Astrocyte (in vitro differentiated cells and primary cell): ENCODE measurements at places on chromosomes 5 and 9. TPM values are rescaled to one million over a fixed set of nuclear protein-coding genes. Genes with fewer than 3 reads are reported as not detected.

The ARHGEF39 gene
- 0.53 and 1.0 TPM in 2 replicates for total RNA-seq

- no peaks in the 10 kb centered on the region for H3K4me1 ChIP-seq
- H3K27me3 ChIP-seq = no peaks in the 10 kb centered on the region
- H3K36me3 ChIP-seq = no peaks in the 10 kb centered on the region
- no peak for DNase-seq
- no peak overlapping the region for H3K27ac ChIP-seq
- H3K4me3 ChIP-seq = no peak overlapping the region
Observed at GRCh38 chr5:66255714-66256113, 111.6 kb downstream of the SREK1 start.

The ALDH1A1 gene
- 1.5 and 2.1 TPM in 2 replicates for total RNA-seq

The KCNIP1 gene
- 0.45 and 0.60 TPM in 2 replicates for total RNA-seq

The PITX1 gene
- total RNA-seq = 0.52 TPM in 1 of 2 replicates, not detected in the other

DNA sequence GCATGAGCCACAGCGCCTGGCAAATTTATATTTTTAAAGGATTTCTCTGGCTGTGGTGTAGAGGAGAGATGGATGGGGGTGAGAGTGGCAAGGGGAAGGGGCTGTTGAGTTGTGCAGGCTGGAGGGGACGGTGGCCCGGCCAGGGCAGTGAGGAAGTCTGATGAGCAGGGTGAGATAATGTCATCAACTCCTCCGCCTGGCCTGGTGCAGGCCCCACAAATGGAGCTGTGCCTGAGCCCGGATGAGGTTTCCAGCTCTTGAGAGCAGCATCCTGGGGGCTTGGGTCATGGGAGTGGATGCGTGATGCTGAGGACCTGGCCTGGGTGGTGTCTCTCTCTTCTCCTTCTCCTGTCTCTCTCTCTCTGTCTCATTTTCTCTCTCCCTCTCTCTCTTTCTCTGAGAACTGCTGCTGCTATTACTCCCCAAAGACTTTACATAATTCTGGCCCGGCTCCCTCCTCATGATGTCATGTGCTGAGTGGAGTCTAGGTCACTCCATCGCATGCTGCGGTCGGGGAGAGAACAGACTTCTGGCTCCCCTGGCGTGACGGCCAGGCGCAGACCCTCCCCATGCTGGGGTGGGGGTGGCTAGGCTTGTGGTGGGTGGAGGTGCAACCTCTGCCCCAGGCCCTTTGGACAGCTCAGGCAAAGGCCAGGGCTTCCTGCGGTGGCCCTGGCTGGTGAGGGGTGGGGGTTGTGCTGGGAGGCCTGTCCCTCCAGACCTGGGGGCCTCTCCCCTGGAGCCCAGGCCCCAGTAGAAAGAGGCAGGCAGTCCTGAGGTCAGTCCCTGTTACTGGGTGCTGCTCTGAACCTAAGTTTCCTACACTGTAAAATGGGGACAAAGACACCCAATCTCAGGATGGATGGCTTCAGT, 26.4 kb downstream of the FGF18 start:
- no peak overlapping the region for H3K27ac ChIP-seq
- no peaks in the 10 kb centered on the region for H3K27me3 ChIP-seq
- no peaks in the 10 kb centered on the region for H3K36me3 ChIP-seq
- H3K4me3 ChIP-seq = no peak overlapping the region
- peaks cover 15% of the 10 kb centered on the region for H3K4me1 ChIP-seq

DNA sequence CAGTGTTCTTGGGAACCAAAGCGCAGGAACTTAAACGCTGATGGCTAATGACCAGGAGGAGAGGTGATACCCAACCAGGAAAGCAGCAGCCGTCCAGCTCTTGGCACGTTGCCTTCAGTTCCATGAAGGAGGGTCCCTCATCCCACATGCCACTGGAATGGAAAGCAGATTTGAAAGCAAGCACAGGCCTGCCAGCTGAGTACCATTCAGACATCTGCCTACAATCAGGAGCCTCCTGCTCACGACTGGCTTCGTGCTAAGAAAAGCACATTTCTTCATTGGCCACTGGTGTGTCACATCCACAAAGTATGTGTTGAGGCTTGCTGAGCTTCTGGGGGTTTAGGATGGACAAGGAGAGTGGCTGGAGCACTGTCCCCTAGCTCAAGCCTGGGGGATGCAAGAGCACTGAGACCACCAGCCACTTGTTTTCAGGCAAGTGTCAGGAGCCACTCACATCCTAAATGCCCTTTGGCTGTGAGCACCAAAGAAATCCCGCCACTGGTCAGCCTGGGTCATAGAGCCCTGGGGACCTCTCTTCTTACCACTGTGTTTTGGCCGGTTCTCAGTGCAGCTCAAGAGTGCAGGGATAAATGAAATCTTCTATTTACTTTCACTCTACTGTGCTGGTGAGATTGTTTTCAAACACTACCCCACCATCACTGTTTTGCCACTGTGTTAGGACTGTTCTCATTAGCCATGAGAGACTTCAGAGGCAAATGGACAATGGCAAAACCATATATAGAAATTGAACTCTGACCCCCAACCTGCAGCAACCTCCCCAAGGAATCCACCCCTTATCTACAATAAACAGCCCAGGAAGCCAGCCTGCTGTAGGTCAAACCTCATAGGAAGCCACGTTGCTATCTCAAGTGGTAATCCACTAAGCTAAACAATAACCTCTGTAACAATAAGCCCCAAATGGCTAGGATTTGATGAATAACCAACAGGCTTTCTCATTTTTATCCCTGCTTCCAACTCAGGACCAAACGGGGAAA, 58.3 kb downstream of the MTX3 start:
- no peak overlapping the region for H3K4me3 ChIP-seq
- H3K4me1 ChIP-seq = no peaks in the 10 kb centered on the region
- H3K27ac ChIP-seq = no peak overlapping the region
- no peaks in the 10 kb centered on the region for H3K27me3 ChIP-seq
- no peaks in the 10 kb centered on the region for H3K36me3 ChIP-seq
- DNase-seq = no peak

The SPATA31C1 gene
- not detected in 2 replicates for total RNA-seq

GRCh38 chr5:116038817-116039216, 6.5 kb downstream of the ARL14EPL start:
- no peaks in the 10 kb centered on the region for H3K36me3 ChIP-seq
- H3K27me3 ChIP-seq = no peaks in the 10 kb centered on the region
- no peaks in the 10 kb centered on the region for H3K4me1 ChIP-seq
- H3K4me3 ChIP-seq = no peak overlapping the region
- no peak for DNase-seq

- no peak for DNase-seq
- no peak overlapping the region for H3K27ac ChIP-seq
- no peaks in the 10 kb centered on the region for H3K27me3 ChIP-seq
- no peak overlapping the region for H3K4me3 ChIP-seq
Observed at GRCh38 chr5:125506124-125506523, 759.7 kb upstream of the ZNF608 start.

DNA sequence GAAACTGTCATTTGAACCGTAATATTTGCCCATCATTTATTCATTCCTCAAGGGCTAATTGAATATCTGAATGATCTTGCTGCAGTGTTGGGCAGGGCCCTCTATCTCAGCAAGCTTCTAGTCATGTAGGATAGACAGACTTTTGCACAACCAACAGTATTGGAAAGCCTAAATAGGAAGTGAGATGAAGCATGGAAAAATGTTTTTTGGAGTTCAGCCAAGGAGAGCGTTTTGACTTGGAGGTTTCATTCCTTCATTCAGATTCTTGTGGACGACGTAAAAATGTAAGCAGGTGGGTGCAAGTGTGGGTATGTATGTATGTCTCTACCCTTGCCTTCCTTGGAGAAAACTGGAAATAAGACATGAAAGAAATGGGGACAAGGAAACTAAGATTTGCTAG, 15.5 kb downstream of the DAPK1 start:
- no peak for DNase-seq
- peaks cover 3% of the 10 kb centered on the region for H3K27me3 ChIP-seq
- H3K4me3 ChIP-seq = no peak overlapping the region
- no peaks in the 10 kb centered on the region for H3K4me1 ChIP-seq
- H3K36me3 ChIP-seq = no peaks in the 10 kb centered on the region

DNA sequence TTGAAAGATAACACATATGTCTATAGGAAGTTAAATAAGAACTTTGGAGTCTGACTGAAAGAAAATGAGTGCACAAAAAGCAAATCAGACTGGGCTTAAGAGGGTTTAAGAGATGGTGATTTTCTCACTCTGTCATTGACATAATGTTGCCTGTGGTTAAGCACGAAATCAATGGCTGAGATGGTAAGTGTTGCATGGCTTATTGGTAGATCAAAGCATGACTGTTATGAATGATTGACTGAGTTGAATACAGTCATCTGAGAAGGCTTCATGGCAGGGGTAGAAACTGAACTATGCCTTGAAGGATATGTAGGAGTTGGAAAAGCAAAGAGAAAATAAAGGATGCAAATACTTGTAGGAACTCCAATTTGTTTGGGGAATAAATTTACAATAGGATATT, 136.6 kb downstream of the PLPPR1 start:
- no peak overlapping the region for H3K4me3 ChIP-seq
- H3K27me3 ChIP-seq = no peaks in the 10 kb centered on the region
- no peaks in the 10 kb centered on the region for H3K4me1 ChIP-seq
- DNase-seq = no peak
- no peaks in the 10 kb centered on the region for H3K36me3 ChIP-seq

DNA sequence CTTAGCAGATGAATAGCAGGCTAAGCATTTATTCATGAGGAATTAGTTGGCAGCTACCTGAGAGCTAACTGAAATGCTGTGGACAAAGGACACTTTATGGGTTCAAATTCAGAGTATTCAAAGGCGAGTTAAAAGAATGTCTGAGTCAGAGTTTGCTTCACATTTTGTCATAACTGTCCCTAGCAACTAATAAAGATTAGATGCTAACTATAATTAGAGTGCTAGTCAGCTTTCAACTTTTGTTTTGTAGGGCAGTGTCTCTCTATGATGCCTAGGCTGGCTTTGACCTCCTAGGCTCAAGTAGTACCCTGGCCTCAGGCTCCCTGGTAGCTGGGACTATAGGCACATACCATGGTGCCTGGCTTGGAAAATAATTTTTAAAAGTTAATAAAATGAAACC, 4.6 kb downstream of the SMC5 start:
- H3K36me3 ChIP-seq = peaks cover 41% of the 10 kb centered on the region
- DNase-seq = peak; percentile 73
- peak overlapping the region; percentile 74 for H3K27ac ChIP-seq
- H3K27me3 ChIP-seq = no peaks in the 10 kb centered on the region
- no peak overlapping the region for H3K4me3 ChIP-seq

The CAVIN4 gene
- 4.2 and 6.0 TPM in 2 replicates for total RNA-seq

GRCh38 chr9:113892861-113893491, 16.9 kb downstream of the ZNF618 start:
- DNase-seq = no peak
- no peaks in the 10 kb centered on the region for H3K27me3 ChIP-seq
- no peaks in the 10 kb centered on the region for H3K4me1 ChIP-seq
- H3K4me3 ChIP-seq = no peak overlapping the region
- no peak overlapping the region for H3K27ac ChIP-seq
- no peaks in the 10 kb centered on the region for H3K36me3 ChIP-seq

- peaks cover 59% of the 10 kb centered on the region for H3K36me3 ChIP-seq
- H3K4me1 ChIP-seq = no peaks in the 10 kb centered on the region
- H3K27me3 ChIP-seq = no peaks in the 10 kb centered on the region
- H3K4me3 ChIP-seq = no peak overlapping the region
- no peak for DNase-seq
- no peak overlapping the region for H3K27ac ChIP-seq
Observed at GRCh38 chr5:16757989-16758501, 141.2 kb upstream of the RETREG1 start.

DNA sequence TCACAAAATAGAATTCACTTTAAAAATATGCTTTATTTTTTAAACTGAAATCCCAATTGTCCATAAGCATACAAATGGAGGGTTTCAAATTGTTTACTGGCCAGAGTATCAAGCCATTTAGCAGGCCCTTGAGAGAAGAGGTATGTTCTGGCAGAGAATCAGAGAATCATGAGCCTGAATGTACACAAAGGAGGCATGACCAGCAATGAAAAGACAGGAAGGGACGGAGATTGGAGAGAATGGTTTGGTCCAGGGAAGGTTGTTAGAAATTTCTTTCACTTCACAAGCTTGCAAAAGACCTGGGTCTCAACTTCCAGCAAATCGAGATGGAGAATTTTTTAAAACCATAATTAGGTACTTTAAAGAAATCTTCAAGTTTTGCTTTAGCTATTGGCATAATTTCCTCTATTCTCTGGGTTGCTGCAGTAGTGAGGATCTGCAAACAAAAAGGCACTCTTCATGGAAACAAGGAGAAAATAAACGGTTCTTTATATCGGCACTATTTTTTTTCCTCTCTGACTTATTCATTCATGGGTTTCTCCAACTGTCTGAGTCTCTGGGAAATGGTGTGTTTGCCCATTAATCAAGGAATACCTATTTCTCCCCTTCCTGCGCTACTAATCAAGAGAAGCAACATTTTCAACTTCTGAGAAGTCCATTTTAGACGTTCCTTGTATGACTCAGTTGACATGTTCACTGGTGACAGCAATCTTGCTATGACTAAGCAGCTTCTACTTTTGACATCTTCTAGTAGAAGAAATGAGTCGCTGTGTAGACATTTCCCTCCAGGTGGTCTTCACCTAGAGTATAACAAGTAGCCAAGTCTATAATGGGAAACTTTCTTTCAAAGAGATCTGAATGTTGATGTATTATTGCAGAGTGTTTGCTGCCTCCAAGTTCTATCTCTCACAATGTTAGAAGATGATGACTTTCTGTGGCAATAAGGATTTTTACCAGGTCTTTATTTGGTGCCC, 23.1 kb upstream of the ERCC6L2 start:
- H3K27me3 ChIP-seq = no peaks in the 10 kb centered on the region
- H3K4me3 ChIP-seq = no peak overlapping the region
- peaks cover 14% of the 10 kb centered on the region for H3K4me1 ChIP-seq
- H3K27ac ChIP-seq = no peak overlapping the region

The ASS1 gene
- total RNA-seq = 117 and 182 TPM in 2 replicates

- no peak overlapping the region for H3K4me3 ChIP-seq
- H3K27ac ChIP-seq = no peak overlapping the region
- no peak for DNase-seq
- H3K4me1 ChIP-seq = no peaks in the 10 kb centered on the region
- no peaks in the 10 kb centered on the region for H3K36me3 ChIP-seq
Observed at GRCh38 chr5:161535762-161536161, 10.8 kb downstream of the GABRB2 start.

The CEP72 gene
- total RNA-seq = 7.0 and 7.5 TPM in 2 replicates

- H3K27ac ChIP-seq = no peak overlapping the region
- no peak for DNase-seq
- H3K4me3 ChIP-seq = no peak overlapping the region
Observed at GRCh38 chr9:122118343-122119165, 25.4 kb upstream of the TTLL11 start.

- no peak overlapping the region for H3K4me3 ChIP-seq
- no peak for DNase-seq
- H3K36me3 ChIP-seq = no peaks in the 10 kb centered on the region
- no peaks in the 10 kb centered on the region for H3K4me1 ChIP-seq
- H3K27me3 ChIP-seq = no peaks in the 10 kb centered on the region
- H3K27ac ChIP-seq = no peak overlapping the region
Observed at GRCh38 chr9:61670616-61671015, 480.8 kb downstream of the SPATA31A7 start.

GRCh38 chr5:81855591-81855990, 104.7 kb upstream of the SSBP2 start:
- no peak for DNase-seq
- H3K27ac ChIP-seq = no peak overlapping the region
- H3K4me3 ChIP-seq = no peak overlapping the region
- no peaks in the 10 kb centered on the region for H3K27me3 ChIP-seq
- H3K4me1 ChIP-seq = peaks cover 17% of the 10 kb centered on the region

GRCh38 chr9:115022760-115023434, 92.5 kb upstream of the TNFSF8 start:
- H3K36me3 ChIP-seq = peaks cover 42% of the 10 kb centered on the region
- no peaks in the 10 kb centered on the region for H3K27me3 ChIP-seq
- H3K4me1 ChIP-seq = peaks cover 46% of the 10 kb centered on the region
- H3K4me3 ChIP-seq = no peak overlapping the region
- H3K27ac ChIP-seq = peak overlapping the region; percentile 75
- peak; percentile 99 for DNase-seq

GRCh38 chr9:21866302-21866701, 63.9 kb downstream of the MTAP start:
- no peak overlapping the region for H3K27ac ChIP-seq
- no peak for DNase-seq
- H3K27me3 ChIP-seq = no peaks in the 10 kb centered on the region
- no peak overlapping the region for H3K4me3 ChIP-seq
